Activated CD4-positive, alpha-beta memory T cell treated with anti-CD3 and anti-CD28 coated beads, Interleukin-2, amount 10 ng/mL, durations not matched to agents 7 days and 5 days (primary cell): ENCODE measurements at places on chromosomes 1 and 21. TPM values are rescaled to one million over a fixed set of nuclear protein-coding genes. Genes with fewer than 3 reads are reported as not detected.

Gene SLC19A1
- 30.0 TPM for total RNA-seq

DNA sequence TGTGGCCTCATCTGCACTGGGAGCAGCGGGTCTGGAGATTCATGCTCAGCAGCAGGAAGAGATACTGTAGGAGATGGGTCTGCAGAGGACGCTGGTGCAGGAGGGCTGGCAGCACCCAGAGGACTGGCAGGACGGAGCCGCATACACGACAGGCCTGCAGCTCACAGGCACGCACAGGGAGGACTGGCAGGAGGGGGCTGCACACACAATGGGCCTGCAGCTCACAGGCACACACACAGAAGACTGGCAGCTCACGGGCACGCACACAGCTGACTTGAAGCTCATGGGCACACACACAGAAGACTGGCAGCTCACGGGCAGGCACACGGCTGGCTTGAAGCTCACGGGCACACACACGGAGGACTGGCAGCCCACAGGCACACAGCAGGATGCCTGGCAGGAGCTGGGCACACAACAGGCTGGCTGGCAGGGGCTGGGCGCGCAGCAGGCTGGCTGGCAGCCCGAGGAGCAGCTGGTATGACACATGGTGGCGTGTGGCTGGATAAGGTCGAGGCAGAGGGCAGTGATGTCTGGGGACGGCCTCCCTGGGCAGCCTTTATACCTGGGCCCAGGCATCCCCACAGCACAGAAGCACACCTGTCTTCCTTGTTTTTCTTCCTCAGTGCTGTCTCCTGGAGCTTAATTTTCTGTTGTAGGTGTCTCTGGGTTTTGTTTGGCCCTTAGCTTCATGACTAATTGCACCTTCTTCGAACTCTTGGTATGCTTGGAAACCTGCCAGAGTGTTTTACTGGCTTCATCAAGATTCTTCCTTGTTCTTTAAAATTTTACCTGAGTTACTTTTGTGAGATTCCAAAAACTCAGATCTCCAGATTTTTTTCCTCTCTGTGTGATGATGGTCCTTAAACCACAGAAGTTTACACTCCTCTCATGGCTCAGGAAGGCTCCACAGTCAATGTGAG lies at the start of gene KRTAP12-2:
Gene KRTAP12-2 (minus strand): TSS at position 527 of the 920 bp plus-strand sequence. CDS start 41 bp downstream, at position 486.
- DNase-seq, result no peak

DNA sequence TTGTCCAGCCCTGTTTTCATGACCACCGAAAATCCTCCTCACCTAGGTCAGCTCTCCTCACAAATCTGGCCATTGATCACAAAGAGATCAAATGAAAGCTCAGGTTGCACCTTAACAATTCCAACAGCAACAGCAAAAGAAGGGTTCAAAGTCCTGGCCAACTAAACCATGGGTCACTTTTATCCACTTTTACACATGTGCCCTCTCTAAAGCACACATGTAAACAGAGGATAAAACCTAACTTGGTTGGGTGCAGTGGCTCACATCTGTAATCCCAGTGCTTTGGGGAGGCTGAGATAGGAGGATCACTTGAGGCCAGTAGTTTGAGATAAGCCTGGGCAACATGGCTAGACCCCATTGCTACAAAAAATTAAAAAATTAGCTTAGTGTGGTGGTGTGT lies 3.9 kb upstream of the RBM15 start:
- no peak for DNase-seq

GRCh38 chr1:188386666-188387065 lies 1557.9 kb downstream of the PLA2G4A start:
- no peak for DNase-seq

DNA sequence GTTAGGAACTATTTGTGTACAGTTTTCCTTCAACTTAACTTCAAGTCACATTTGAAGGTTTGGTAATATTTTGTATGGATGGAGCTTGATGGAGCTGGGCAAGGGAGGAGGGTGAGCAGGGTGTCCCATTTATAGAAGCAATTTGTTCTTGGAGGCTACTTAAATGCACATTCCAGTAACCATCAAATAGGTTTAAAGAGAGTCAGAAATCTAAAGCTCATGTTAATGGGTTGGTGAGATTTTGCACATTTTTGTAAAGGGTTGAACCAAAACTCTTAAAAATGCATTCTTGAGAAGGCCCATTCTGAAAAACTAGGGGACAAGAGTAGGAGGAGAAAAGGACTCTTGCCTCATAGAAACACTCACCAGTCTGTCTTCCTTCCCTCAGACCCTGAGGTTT lies 10.1 kb downstream of the FNDC5 start:
- no peak for DNase-seq
